ENCODE measurements at places on chromosomes 4 and X.
A peak's percentile ranks its signal among the peaks of the same experiment; 100 is the strongest.

GRCh38 chrX:102546828-102547493 lies 30.4 kb upstream of the TMSB15A start:
- DNase-seq: no peak

DNA sequence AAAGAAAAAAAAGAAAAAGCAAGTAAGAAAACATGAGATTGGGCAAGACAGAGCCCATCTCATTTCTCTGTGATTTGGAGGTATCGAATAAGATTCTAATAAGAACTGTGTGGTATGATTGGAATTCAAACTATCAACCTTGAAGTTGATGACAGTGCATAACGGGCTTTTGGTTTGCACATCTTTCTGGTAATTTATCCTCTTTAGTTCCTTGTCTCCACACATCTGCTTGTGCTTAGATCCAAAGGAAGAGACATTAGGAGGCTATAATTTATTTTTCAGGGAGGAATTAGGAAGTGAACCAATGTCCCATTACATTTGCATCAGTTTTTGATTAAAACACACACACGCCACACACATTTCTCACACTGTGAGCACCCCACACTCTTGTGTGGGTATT lies 149.9 kb downstream of the ARSF start:
- DNase-seq: no peak

DNA sequence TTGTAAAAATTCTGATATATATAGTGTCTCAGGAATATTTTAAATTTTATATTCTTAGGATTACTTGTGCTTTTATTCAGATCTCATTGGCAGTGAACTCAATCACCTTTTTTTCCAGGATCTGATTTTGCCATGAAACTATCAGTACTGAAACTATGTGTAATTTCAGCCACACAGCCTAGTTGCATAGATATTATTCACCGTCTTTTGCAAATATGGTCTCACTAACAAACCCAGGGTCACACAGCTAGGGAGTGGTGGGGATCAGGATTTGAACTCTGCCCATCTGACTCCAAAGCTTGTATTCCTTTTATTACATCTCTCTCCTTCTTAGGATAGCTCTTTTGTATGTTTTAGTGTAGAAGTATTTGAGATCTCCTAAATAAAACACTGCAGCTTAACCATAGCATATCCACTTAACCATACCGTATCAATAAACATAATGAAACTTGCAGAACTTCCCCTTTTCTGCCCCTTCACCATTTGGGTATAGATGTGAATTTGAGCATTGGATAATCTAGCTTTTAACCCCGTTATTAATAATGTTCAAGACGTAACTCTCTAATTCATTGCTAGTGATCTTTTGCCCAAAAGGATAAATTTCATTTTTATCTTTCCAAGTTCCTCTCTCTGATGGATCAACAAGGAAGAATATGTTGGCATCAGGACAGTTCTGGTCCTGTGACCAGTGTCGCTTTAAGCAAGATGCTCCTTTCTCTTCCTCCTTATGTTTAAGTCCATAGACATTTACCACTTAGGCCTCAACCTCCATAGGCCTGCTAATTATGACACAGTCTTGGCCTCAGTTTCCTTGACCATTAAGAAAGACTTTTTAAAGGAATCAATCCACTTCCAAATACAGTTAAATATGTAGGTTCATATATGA lies 74.6 kb downstream of the RAPGEF2 start:
- no peak for DNase-seq

DNA sequence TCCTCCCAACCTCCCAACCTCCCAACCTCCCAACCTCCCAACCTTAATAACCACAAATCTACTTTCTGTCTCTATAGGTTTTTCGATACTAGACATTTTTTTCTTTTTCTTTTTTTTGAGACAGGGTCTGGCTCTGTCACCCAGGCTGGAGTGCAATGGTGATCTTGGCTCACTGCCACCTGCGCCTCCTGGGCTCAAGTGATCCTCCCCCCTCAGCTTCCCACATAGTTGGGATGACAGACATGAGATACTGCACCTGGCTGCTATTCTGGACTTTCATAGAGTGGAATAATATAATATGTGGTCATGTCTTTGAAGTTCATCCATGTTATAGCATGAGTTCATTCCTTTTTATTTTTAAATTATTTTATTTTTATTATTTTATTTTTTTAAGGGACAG lies 39.5 kb upstream of the ZFX start:
- no peak for DNase-seq

- DNase-seq: no peak
Observed at GRCh38 chr4:83569987-83570386, 34.1 kb downstream of the GPAT3 start.

DNA sequence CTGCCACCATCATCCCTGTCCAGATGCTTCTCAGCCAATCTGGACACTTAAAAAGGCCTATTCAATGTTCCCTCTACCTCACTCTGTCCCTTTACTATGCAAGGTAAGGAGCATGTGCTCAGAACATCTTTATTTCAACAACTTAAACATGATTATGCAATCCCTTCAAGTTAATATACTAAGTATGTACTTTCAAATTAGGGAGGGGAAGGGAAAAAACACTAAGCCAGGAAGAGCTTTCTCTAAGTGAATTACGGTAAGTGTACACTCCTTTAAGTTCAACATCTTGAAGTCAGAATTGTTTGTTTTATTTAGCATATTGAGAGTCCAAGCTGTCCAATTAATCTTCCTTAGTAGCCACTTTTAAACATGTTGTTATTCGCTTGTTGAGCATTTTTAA lies 14.1 kb downstream of the SLC10A7 start:
- DNase-seq: peak; percentile 26

GRCh38 chr4:5632066-5632440 lies 76.3 kb downstream of the EVC2 start:
- DNase-seq: no peak

DNA sequence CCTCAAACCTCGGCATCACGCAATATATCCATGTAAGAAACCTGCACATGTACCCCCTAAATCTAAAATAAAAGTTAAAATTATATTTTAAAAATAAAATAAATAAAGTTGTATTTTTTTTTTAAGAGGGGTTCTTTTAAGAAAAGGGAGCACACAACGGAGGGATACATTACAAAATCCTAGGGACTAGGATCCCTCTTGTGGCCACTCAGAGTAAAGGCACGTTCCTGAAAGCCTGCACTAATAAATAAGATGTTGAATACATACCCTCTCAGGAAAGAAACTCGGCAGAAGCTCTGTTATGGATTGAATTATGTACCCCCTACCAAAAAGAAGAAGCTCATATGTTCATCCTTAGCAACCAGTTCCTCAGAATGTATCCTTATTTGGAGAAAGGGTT lies 50.9 kb upstream of the PRDX4 start:
- DNase-seq: peak; percentile 11

DNA sequence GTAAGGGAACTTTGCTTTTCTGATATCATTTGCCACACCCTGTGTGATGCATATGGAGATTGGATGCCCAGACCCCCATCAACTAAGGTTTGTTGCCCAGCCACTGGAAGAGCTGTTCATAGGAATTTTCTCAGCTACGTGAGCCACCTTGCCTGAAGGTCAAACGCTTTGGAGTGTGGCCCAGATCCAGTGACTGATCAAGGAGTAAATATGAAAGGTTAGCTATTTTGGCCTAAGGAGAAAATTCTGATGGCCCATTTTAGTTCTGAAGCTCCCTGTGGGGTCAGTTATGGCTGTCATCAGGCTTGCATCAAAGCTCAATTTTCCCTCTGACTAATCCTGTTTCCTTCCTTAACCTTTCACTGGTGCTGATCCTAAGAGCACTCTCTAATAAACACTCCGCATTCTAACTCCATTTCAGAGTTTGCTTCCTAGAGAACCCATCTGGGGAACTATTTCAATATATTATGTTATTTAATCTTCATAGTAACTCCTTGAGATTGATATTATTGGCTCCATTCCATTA lies 407.7 kb downstream of the SPRY1 start:
- no peak for DNase-seq

GRCh38 chrX:139932073-139932900 lies 566 bp downstream of the ATP11C start:
- peak; percentile 37 for DNase-seq

- no peak for DNase-seq
Observed at GRCh38 chr4:25525896-25526295, 129.8 kb upstream of the SLC34A2 start.

- DNase-seq: peak; percentile 91
Observed at GRCh38 chr4:168731006-168731636, 234.3 kb downstream of the PALLD start.

GRCh38 chr4:3792813-3793212 lies 26.6 kb downstream of the ADRA2C start:
- no peak for DNase-seq

- peak; percentile 79 for DNase-seq
Observed at GRCh38 chr4:153418121-153418520, 48.0 kb upstream of the TMEM131L start.

DNA sequence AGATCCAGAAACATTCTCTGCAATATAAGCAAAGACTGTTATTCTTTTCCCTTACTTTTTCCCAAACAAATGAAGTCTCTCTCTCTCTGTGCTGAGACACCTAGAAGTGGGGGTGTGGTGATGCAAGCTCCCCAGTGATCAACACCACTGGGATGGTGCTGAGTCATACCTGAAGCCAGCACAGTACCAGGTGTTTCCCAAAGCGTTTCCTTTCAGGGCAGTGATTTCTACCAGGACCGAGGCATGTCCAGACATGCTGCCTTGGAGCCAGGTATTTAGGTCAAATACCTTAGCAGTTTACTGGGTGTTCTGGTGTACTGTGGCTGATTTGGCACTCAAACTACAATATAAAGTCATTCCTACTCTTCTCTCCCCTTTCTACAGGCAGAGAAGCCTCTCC lies 726.5 kb downstream of the FAM133A start:
- DNase-seq: no peak

- DNase-seq: no peak
Observed at GRCh38 chrX:18286322-18286831, 65.7 kb upstream of the BEND2 start.

- no peak for DNase-seq
Observed at GRCh38 chr4:138627096-138627495, 384.9 kb upstream of the SLC7A11 start.

DNA sequence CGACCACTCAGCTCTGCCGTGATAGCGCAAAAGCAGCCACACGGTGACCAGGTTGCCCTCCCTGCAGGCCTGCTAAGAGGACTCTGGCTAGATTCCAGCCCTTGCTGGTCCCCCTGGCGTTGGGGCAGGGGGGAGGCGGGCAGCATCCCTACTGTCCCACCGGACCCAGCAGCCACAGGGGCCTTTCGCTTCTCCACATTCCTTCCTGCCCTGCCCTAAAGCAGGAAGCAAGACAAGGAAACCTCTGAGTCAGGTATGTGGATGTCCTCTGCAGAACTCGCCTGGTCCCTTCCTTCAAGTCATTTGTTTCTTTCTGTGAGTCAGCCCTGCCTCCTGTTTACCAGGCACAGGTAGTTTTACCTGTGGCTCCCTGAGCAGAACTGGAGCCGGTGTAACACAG lies 60.2 kb upstream of the CLDN34 start:
- no peak for DNase-seq
